ENCODE measurements at places on chromosomes 16 and 17.

- no peak for DNase-seq
Measured at GRCh38 chr17:51257150-51258081, 2.4 kb downstream of the MBTD1 start.

GRCh38 chr16:78235168-78235800 is 135.8 kb downstream of the WWOX start:
- DNase-seq: no peak

DNA sequence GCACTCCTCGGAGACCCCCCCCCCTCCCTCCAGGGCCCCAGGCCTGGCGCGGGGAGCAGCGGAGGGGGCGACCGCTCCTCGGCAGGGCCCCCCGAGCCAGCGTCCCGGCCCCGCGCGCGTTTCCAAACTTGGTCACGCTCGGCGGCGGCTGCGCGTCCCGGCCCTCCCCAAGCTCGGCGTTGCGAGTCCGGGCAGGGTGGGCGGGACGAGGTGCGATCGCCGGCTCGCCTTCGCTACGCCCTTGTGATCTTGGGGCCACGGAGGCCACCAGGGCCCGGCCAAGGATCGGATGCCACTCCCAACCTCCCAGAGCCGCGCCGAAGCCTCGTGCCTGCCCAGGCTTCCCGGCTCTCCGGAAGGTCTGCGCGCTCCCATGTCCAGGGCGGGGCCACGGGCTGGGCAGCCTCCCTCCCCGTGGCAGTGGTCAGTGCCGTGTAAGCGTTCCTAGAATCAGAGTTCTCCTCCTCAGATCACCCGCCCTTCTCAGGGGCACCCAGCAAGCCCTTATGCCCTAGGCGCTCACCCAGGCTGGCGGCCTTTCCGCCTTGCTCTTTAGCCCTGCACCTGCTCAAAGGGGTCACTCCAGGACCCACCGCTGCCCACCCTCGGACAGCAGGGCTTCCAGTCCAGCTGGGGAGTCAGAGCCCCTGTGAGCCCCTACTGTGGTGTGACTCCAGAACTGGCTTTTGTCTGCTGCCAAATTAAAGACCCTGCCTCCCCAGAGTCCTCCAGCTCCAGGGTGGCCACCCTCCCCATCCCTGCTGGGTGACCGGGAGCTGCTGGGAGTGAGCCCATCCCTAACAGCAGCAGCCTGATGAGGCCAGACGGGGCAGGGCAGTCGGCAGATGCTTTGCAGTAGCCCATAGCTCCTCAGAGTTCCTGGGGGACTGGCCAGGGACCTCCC is 12.2 kb upstream of the MRPS23 start:
- DNase-seq: no peak

DNA sequence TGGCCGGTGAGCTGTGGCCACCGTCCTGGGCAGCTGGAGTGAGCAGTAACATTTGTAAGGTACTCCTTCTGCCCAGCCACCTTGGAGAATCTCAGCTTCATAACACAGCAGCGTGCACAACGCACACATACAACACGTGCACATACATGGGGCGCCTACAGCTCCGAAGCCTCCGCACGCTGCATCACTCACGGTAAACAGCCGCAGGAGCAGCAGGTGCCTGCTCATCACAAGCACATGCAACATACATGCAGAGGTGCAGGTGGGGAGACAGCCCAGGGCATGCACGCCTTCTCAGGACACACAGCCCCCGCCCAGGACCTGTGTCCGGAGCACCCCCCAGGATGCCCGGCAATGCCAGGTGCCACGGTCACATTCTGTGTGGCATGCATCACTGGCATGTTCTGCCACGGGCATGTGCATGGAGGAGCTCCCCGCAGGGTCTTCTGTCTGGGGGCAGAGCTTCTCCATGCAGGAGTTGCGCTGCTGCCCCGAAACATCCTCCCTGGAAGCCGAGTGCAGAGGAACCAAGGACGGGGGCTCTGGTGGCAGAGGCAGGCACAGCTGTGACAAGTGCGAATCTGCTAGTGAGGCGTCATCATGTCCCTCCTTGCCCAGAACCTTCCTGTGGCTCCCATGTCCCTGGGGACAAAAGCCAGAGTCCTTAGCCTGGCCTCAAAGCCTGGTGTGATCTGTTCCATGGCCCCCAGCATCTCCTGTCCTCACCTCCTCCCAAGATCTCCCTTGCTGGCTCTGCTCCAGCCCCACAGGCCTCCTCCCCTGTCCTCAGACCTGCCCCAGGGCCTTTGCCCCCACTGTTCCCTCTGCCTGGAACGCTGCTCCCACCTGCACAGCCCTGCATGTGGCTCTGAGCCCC is 184.0 kb upstream of the GSE1 start:
- DNase-seq: no peak

DNA sequence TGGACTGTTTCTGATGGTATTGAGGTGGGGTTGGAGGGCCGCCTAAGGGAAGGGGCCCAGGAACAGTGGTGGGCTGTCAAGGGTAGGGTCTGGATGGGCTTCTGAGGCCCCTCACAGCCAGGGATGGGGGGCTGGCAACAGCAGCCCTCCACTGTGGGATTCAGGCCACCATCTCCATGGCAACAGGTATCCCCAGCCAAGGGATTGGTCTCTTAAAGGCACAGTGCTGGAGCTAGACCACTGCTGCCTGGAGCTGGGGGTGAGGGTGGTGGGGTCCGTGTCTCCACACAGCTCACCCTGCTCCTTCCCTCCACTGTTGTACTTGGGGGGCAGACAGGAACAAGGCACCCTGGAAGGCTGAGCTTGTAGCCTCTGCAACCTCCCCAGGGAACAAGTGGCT is 41.8 kb downstream of the PSME3IP1 start:
- DNase-seq: no peak

DNA sequence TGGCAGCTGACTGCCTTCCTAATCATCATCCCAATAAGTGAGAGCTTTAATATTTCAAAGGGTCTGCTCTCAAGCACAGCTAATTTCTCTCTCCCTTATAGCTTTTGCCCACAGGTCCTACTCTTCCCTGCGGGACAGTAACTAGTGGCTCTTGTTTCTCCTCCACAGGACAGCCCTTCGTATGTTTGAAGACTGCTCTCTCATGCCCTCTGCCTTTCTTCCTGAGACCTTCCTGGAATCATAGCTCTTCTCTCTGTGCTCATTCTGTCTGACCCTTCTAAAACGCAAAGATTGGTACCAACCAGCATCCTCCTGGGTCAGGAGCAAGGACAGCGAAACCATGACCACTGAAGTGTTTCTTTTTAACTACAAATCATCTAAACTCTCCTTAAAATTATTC is 168.9 kb downstream of the GRIN2A start:
- no peak for DNase-seq
